ENCODE measurements at places on chromosomes 12 and 14. TPM values are rescaled to one million over a fixed set of nuclear protein-coding genes. Genes with fewer than 3 reads are reported as not detected.

KLHL33 gene
- 0.15 TPM for total RNA-seq

AMN gene
- 7.1 TPM for total RNA-seq

NR2C1 gene
- total RNA-seq: 45.4 TPM

IL22 gene
- total RNA-seq: not detected

PPP4R4 gene
- total RNA-seq: 6.3 TPM

HOXC12 gene
- not detected for total RNA-seq

RD3L gene
- not detected for total RNA-seq

ITGA7 gene
- 2.9 TPM for total RNA-seq

TMPRSS12 gene
- total RNA-seq: not detected

ADAM20 gene
- 1.6 TPM for total RNA-seq

TESPA1 gene
- total RNA-seq: 269 TPM

LUM gene
- total RNA-seq: not detected

CCDC88C gene
- 293 TPM for total RNA-seq

REP15 gene
- not detected for total RNA-seq

SLC2A14 gene
- total RNA-seq: 3.5 TPM

ADAM21 gene
- total RNA-seq: not detected

FLRT2 gene
- total RNA-seq: 0.03 TPM

LEMD3 gene
- 52.6 TPM for total RNA-seq

NOS1 gene
- total RNA-seq: not detected

MYH6 gene
- total RNA-seq: not detected

TBC1D30 gene
- 0.55 TPM for total RNA-seq

LIN52 gene
- total RNA-seq: 9.4 TPM

All from CD4-positive, alpha-beta memory T cell (primary cell).